8988T (cell line): ENCODE measurements at places on chromosomes 3 and 15.

GRCh38 chr15:48671103-48672022, 25.9 kb upstream of the FBN1 start:
- no peak for DNase-seq

GRCh38 chr3:84904212-84904611, 54.6 kb upstream of the CADM2 start:
- no peak for DNase-seq

- DNase-seq, result no peak
These were observed 805 bp upstream of the PARP16 start for GRCh38 chr15:65287520-65287855.

DNA sequence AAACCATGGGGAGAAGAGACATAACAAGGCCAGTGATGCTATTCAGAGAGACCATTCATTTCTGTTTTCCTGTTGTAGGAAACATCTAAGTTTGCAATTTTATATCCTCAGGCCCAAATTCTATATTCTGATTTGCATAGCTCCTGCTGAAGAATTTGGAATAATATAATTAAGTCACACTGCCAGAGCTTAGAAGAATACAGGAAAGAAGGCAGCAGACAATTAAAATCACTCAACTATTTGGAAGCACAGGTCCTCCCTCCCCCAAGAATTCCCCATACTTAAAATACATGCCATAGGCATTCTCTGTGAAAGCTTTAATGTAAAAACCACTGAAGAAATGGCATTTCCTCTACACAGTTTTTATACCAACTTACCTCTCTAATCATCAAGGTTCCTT, 66.9 kb upstream of the SLC2A2 start:
- DNase-seq, result no peak

DNA sequence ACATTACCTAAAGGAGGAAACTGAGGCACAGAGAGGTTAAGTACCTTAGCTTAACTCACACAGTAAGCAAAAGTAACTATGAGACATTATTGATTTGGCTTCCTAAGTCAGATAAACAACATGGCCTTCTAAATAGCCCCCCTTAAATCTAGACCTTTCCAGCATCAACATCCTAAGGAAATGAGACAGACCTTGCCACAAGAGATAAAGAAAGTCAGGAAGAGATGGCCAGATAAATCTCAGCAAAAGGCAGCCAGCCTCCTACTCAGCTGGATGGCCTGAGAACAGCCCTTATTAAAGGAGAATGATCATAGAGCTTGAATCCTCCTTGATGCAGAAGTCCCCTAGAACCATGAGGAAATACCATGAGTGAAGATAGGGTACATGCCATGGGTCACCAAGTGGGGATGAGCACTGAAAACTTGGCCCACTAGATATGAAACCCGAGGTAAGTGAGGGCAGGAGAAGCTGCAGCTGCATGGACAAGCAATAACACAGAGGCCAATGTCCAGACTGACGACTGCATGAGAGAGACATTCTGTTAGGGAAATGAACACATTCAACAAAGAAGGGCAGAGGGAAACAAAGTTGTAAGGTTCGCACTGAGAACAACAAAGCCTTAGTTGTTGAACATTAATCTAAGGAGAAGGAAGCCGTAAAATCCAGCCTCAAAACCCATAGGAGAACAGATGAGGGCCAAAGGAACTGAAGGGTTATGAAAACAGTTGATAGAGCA, 69.6 kb downstream of the ZIC4 start:
- DNase-seq, result no peak

DNA sequence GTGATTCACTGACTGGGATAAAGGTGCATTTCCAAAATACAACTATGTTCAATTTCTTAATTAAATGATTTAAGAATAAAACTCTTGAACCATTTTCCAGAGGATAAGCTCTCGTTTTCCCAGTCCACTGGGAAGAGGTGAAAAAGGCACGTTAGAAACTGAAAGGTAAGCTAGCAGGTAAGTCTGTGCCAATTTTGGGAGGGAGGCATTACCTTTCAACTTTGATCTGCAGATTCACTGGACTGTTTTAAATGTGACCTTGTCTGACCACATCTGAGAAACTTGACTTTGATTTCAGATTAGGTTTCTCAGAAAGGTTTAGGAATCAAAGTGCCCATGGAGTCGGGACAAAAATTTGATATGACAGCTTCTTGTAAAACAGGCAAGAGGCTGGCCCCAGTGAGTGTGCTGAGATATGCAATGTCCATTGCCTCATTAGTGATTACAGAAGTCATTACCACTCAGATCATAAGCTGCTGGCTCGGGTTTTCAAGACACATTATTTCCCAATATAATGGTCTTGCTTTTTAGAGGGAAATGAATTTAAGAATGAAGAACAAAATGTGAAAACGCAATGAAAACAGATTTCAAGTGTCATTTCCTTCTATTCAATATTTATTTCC, 118.8 kb downstream of the ADAMTS9 start:
- no peak for DNase-seq

DNA sequence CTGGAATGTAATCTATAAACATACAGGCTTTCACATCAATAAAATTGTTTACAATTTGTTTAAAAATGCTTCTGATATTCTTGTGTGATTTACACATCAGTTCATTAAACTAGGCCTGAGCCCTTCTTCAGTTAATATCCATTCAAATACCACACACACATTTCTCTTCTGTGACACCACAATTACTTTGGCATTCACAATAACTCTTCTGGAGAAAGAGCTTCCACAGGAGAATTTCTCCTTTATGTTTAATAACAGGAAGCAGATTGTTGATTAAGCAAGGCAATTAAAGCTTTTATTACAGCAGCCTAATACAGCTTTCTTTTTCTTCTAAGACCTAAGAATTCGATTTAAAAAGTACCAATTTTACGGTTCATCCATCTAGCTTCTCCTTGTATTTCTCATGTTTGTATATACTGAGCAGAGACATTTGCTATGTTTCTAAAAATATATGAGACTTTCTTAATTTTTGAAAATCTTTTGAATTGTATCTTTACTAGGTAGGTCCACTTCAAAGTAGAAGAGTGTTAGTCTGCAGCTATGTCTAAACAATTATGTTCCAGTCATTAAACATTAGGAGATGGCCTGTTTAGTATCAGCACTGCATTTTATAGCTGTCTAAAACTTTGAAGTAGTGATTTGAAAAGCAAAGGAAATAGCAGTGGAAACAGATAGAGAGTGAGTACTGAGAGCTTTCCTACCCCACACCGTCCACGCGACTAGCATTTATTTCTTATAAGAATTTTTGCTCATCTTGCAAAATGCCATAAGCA, 511.1 kb upstream of the UBE2E2 start:
- no peak for DNase-seq

DNA sequence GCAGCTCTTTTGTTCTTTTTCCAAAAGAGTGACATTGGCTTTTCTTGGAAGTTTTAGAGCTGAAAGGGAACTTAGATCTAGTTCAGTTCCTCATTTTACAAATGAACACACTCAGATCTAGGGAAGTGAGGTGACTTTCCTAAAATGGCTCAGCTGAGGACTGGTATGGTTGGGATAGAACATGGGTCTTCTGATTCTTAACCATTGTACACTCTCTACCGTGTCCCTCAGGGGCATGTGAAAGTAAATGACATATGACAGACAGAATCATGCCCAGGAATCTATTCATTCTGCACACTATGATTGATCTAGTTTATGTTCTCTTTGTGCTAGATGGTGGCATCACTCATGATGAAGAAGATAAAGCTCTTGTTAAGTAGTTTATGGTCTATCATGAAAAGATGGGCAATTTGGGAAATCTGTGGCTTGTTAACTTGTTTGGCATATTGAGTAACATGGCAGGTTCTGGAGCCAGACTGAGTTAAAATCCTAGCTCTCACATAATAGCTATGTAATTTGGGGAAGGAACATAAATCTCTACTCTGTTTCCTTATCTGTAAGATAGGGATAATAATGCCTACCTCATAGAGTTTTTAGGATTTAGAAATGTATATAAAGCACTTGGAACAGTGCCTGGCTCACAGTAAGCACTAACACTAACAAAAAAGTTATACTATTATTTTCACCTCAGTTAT, 30.9 kb downstream of the UBE2E1 start:
- DNase-seq, result no peak

DNA sequence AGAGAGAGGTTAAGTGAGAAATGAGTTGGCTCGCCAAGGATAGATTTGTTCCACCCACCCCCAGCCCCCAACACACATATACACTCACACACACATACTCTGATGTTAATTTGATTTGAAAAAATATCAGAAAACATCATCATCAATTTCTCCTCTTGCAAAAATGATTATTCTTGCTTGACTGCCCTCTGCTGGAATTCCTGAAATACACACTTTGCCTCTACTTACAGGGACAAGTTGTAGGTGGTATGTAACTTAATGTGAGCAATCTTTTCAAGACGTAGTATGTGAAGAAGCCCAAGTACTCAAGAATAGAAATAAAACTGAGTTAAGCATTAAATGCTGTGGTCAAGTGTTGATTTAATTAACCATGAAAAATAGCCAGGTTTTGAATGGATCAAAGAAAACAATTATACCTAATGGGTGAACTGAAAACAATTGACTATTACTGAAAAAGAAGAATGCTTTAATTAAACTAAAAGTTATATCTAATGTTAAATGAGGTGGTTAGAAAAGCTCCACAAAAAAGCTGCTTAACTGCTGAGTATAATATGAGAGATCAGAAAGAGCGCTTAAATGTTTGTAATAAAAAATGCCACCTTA, 46.6 kb upstream of the MDFIC2 start:
- no peak for DNase-seq

GRCh38 chr3:30162579-30162978, 443.8 kb upstream of the TGFBR2 start:
- DNase-seq, result no peak

GRCh38 chr15:39501366-39502081, 79.4 kb upstream of the THBS1 start:
- no peak for DNase-seq

- DNase-seq, result no peak
These were observed 21.9 kb downstream of the DAPK2 start for GRCh38 chr15:64024172-64025050.

- DNase-seq, result no peak
These were observed 67.9 kb downstream of the LRIG1 start for GRCh38 chr3:66432767-66433521.

DNA sequence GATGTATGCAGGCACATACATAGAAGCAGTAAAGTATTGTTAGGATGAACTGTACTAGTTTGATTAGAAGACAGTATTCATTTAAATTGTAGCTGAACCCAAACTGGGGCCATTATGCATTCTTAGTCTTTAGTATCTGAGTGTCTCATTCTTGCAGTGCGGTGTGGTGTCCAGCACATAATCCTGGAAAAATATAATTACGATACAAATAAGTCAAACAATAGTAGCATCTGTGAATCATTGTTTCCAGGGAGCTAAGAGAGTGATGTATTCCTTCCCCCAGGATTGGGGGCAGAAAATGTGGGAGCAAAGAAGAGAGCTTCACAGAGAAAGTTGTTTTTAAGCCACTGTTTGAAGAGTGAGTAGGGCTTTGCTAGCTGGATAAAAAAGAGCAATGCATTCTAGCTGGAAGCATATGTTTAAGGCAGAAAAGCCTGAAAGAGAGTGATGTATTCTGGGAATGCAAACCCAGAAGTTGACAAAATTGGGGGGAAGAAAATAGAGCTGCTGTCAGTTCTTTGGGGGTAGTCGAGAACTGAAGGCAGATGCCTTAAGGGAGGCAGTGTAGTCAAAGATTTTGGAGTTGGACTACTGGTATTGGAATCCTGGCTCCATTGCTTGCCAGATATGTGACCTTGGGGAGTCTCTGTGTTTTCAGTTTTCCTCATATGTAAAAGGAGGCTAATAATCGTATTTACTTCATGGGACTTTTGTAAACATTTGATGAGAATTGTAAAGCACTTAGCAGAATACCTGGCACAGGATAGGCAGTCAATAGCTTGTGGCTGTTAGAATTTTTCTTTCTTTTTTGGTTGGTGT, 14.1 kb downstream of the SLMAP start:
- no peak for DNase-seq

DNA sequence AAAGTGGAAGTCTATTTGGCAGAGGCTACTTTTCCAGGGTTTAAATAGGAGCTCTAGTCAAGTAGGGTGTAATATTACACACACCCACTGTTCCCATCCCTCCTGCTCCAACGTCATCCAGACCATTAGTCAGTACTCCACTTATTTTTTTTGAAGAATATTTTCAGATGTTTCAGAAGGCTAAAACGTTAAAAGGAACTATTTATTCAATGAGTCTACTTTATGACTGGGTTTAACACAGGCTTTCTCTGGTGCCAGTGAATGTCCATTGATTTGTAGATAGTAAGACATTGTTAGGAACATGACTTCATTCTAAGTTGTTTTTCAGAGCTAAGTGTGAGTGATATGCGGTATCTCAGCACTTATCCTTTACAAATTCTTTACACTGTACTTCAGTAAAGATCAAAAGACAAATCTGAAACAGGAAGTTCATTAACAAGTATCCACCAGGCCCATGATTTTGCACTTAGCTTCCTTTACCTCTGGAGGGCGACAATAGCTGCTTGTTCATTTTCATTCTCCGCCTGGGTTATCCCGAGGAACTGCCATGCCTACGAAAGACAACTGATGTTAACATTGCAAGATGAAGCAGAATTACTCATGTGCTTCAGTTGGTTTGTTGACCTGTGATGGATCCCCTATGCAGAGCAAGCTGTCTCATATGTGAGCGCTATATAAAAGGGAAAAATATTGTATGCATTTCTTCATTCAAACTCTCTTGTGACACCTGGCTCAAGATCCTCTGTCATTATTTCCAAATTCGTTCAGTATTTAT, 158.7 kb downstream of the USP13 start:
- peak; percentile 16 for DNase-seq

DNA sequence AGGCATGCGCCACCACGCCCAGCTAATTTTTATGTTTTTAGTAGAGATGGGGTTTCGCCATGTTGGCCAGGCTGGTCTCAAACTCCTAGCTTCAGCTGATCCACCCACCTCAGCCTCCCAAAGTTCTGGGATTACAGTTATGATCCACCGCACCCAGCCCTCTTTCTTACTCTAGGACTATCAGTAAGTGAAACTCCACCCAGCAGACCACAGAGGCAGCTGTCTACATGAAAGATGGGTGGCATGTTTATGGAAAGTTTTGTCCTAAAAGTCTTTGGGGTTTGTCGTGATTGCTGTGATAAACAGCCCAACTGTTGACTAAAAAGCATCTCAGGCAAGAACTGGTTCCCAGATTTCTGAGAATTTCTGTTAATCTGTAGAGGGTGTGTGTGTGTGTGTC, 10.9 kb downstream of the ARL6IP5 start:
- no peak for DNase-seq

DNA sequence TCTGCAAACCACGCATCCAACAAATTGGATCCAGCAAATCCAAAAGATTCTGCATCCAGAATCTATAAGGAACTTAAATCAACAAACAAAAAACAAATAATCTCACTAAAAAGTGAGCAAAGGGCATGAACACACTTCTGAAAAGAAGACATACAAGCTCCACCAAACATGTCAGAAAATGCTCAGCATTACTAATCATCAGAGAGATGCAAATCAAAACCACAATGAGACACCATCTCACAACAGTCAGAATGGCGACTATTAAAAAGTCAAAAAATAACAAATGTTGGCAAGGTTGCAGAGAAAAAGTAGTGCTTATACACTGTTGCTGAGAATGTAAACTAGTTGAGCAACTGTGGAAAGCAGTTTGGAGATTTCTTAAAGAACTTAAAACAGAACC, 21.6 kb upstream of the SLC25A36 start:
- DNase-seq, result no peak
